AG10803 (cell line): ENCODE measurements at places on chromosomes 5 and 9.
A peak's percentile ranks its signal among the peaks of the same experiment; 100 is the strongest.

GRCh38 chr9:121073038-121073437 is 1.7 kb upstream of the CNTRL start:
- peak; percentile 90 for DNase-seq

GRCh38 chr9:84054341-84055010 is 73.9 kb downstream of the RMI1 start:
- no peak for DNase-seq

DNA sequence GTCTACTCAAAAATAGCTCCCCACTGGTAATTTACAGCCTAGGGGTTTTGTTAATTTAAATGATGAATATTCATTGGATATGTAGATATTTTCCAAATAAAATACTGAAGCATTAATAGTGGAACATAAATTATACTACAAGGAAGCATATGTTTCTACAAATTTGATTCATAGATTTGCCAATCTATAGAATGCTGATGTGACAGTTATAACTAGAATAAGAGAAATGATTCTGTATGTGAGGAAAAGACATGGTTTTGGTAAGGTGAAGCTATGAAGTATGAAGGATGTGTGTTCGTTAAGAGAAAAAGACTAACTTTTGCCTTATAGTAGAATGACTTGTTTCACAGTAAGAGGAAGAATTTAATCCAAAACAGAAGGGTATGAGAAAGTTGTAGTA is 61.3 kb downstream of the IARS1 start:
- DNase-seq, result no peak

DNA sequence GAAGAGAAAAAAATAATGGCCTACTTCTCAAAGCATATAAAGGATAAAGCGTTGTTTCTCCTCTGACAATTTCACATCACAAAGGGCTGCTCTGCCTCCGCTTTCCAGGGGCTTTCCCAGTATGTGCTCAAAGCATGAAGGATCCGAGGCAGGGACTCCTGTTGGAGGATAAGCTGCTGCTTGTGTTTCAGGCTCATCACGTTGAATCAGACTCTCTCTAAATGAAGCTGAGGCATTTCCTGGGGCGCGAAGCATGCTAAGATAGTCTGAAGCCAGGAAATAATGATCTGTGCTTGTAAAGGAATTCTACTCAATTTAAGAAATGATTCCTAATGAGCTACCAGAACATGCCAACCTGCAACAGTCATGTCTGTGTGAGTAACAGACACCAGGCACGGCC is 97.5 kb downstream of the MARCHF11 start:
- peak; percentile 20 for DNase-seq

GRCh38 chr9:123326662-123327093 is 29.3 kb upstream of the CRB2 start:
- peak; percentile 13 for DNase-seq

GRCh38 chr9:95030344-95030743 is 287.2 kb downstream of the FANCC start:
- DNase-seq, result no peak

- DNase-seq, result peak; percentile 49
These were observed 1.1 kb downstream of the SLC31A1 start for GRCh38 chr9:113222482-113222841.

- DNase-seq, result no peak
These were observed 1.6 kb upstream of the CFAP90 start for GRCh38 chr5:7852542-7852941.

DNA sequence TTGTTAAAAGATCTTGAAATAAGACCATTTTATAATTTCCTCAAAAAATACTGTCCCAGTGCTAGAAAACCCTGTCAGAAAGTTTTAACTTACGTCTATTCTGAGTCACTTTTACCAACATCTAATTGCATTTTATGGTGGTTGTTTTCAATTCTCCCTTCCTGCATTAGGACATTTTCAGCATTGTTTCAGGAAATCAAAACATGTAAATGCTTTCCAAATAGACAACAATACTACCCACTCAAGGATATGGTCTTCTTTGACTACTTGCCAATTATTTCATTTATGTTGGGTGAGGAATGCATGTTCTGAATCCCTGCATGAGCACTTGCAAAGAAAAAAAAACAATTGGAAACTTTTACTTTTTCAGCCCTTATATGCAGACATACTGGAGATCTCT is 284.6 kb upstream of the PDE4D start:
- DNase-seq, result no peak

DNA sequence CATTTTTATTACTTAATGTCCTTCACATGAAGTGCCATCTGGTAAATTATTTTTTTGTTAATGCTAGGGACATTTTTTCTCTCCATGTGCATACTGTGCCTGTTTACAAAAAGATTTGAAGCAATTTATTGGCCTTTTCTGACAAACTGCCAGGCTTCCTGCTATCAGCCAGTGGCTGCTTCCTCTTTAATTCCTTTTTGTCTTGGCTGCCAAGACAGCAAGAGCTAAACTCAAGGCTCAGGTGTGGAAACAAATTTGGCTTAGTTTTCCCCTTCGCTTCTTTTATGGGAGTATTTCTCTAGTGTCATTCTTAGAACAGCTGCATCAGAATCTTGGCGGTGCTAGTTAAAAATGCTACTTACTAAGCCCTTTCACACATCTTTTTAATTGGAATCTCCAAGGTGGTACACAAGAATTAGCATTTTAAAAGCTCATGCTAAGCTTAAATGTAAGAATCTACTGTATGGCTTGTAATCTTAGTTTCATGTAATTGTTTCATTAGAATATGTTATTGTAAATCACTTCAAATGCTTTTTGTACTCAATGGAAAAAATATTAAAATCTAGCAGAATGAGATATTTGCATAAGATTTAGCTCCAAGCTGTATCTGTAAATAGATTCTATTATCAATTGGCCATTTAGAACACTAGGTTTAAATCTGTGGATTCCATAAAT is 134.2 kb upstream of the RASGRF2 start:
- DNase-seq, result no peak

GRCh38 chr5:144958002-144958401 is 787.3 kb downstream of the KCTD16 start:
- DNase-seq, result no peak

- DNase-seq, result no peak
These were observed 24.8 kb downstream of the TSPAN17 start for GRCh38 chr5:176671890-176672747.

DNA sequence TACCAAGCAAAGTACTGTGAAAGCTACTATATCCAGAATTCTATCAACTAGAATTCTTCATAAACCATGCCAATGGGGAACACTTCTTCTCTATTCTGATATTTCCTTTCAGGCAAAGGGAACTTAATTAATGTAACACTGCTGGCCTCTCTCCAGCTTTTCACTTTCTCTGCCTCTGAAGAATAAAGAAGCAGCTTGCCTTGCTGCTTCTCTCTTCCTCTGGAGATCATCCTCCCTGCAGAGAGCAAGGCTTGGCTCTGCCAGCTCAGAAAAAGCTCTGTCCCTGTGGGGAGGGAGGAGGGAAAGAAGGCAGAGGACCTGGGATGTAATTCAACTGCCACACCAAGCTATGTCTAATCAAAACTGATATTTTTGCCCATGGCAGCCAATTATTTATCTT is 6.5 kb downstream of the CTNND2 start:
- no peak for DNase-seq

DNA sequence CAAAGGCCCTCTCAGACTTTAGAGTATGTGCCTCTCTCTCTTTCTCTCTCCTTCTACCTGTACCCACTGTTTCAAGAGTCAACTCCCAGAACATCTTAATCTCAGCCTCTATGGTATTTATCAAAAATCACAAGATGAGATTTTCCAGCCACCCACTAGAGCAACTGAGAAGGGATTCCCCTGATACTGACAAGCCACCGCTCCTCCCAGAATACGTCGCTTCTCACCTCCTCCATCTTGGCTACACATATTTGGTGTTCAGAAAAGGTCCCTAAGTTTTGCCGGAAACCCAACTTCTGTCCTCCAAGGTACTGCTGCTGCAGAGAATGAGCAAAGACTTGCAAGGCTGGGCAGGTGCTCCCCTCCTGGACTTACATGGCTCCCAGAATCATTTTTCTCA is 6.1 kb downstream of the GARIN3 start:
- DNase-seq, result no peak

DNA sequence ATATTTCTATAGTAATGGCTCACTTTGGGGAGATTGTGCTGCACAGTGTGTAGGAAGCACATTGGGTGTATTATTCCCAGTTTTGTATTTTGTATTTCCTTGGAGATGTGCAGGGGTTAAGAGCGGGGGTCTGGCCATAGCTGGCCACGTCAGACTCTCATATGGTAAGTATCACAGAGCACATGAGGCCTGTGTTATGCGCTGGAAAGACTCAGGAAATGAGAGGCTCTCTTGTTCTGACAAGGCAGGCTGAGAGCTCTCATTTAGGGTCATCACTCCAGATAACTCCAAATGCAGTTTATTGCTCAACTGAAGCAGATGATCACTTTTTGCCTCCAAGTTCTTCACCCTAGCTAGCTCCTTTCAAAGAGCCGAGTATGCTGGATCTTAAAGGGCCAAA is 205.7 kb downstream of the NTRK2 start:
- DNase-seq, result no peak

DNA sequence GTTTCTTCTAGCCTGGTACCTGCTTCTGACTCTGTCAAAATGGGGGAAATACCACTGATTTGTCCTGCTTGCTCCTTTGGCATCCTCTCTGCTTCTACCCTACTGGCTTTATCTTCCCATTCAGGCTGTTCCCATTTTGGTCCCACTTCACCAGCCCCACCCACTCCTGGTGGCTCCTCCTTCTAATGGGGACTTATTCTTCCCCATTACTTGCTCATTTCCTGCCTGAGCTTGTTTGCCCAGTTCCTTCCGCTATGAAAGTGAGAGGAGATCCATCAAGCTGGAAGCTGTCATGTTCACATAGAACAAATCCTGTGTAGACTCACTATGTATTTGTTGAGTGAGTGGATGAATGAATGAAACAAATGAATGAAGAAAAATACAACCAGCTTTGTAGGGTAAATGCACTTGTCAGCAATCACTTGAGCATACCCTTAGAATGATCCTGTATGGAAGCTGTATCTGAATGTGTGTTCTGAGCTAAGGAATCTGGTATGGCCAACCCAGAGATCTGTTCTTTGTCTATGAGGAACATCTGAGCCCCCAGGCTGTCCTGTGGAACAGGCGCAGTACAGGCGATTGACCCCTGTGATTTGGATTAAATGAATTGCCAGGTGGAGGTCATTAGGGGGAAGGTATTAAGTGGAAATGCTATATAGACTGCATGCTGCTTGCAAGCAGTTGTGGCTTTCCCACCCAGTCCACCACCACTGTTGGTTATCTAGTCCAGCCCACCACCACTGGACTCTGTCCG is 89.5 kb downstream of the APBA1 start:
- no peak for DNase-seq

DNA sequence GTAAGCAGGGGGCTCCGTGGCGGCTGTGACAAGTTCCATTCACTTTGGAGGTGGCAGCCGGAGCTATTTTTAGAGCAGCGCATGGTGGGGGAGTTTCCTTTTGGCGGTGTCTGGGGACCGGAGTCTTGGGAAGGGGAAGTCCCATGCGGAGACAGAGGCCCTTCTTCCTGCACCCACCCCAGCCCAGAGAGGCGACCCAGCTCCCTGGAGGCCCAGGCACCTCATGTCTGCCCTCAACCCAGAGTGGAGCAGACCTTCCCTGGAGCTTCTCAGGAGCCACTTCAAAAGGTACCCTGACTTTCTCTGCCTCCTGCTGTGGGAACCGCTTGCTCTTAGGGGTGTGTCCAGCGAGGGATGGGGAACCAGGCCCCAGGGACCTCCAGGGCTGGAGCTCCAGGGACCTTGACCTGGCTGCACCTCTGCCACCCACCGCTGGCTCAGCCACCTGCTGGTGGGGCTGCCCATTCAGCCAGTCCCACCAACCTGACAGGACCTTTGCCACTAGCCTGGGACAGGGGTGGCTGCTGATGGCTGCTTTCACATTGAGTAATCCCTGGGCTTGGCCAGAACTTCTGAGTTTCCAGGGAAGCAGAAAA is 34.1 kb downstream of the NEK6 start:
- no peak for DNase-seq

GRCh38 chr9:3698076-3698475 is 172.3 kb upstream of the RFX3 start:
- no peak for DNase-seq

GRCh38 chr5:146906803-146907202 is 28.2 kb upstream of the PPP2R2B start:
- DNase-seq, result no peak

DNA sequence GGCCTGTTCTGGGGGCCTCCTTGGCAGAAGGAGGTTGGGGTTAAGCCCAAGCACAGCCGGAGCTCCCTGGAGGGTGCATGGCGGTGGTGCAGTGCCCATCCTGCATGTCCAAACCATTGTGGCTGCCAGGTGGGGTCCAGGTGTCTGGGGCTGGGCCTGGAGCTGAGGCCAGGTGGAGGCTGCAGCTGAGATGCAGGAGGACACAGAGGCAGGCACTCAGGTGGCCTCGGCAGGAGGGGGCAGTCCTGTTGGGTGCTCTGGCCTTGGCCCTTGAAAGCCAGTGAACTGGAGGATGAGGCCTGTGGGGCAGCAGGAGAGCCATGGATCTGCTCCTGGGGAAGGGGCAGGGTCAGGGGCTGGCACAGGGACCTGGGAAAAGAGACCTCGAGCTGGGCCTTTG is 195.3 kb downstream of the OLFM1 start:
- no peak for DNase-seq

- DNase-seq, result no peak
These were observed 663.2 kb downstream of the TLR4 start for GRCh38 chr9:118367383-118367782.
